ENCODE measurements at places on chromosomes 4 and X. TPM values are rescaled to one million over a fixed set of nuclear protein-coding genes. Genes with fewer than 3 reads are reported as not detected.

Gene UBQLN2
- 16.6 TPM for total RNA-seq

Gene CFAP47
- total RNA-seq: 0.13 TPM

Gene TMEM150C
- 3.8 TPM for total RNA-seq

DNA sequence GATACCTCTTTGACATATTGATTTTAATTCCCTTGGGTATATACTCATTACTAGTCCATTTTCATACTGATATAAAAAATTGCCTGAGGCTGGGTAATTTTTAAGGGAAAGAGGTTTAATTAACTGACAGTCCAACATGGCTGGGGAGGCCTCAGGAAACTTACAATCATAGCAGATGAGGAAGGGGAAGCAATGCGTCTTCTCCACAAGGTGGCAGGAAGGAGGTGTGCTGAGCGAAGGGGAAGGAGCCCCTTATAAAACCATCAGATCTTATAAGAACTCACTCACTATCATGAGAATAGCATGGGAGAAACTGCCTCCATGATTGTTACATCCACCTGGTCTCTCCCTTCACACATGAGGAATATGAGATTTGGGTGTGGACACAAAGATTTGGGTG is 42.4 kb downstream of the MSX1 start:
- no peak overlapping the region for H3K4me3 ChIP-seq
- no peaks in the 10 kb centered on the region for H3K4me1 ChIP-seq
- DNase-seq: peak; percentile 23
- H3K27ac ChIP-seq: no peak overlapping the region
- peaks cover 51% of the 10 kb centered on the region for H3K27me3 ChIP-seq

DNA sequence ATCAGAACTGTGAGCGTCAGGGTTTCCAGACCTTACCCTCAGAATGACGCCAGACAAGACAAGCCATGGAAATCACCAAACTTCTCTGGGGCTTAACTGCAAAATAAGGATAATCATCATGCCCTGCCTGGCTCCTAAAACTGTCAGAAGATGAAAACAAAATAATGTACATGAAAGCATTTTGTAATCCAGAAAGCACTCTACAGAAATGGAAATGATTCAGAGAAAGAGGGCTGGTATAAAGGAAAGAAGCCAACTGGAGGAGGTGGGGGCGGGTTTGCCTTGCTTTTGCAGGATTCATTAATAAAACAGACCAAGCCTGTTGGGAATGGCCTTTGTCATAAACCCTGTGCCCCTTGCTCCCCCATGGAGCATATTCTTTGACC is 47.3 kb downstream of the SEPSECS start:
- no peak for DNase-seq
- H3K27me3 ChIP-seq: no peaks in the 10 kb centered on the region
- no peaks in the 10 kb centered on the region for H3K4me1 ChIP-seq
- no peak overlapping the region for H3K4me3 ChIP-seq
- no peaks in the 10 kb centered on the region for H3K36me3 ChIP-seq
- no peak overlapping the region for H3K27ac ChIP-seq

DNA sequence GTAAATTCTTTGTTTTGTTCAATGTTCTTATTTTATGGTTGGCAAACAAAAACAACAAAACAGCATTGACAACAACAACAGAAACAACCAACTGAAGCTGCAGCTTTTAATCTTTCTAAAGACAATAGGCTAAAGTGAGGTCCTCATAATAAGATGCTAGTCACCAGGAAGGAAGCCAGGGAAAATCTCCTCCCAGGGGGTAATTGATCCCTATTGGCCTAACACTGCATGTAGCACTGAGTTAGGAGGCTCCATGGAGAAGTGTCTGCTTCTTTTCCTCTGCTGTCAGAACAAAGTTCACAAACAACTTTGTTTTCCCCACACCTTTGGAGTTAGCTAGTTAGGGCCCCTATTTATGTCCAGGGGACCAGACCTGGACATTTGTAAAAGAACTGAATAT is 4.7 kb upstream of the LRAT start:
- H3K36me3 ChIP-seq: no peaks in the 10 kb centered on the region
- peaks cover 47% of the 10 kb centered on the region for H3K4me1 ChIP-seq
- H3K27me3 ChIP-seq: peaks cover 54% of the 10 kb centered on the region
- no peak overlapping the region for H3K27ac ChIP-seq
- DNase-seq: peak; percentile 72

GRCh38 chr4:168164045-168164444 is 71.7 kb downstream of the ANXA10 start:
- H3K27ac ChIP-seq: no peak overlapping the region
- H3K36me3 ChIP-seq: no peaks in the 10 kb centered on the region
- H3K4me3 ChIP-seq: no peak overlapping the region
- no peaks in the 10 kb centered on the region for H3K4me1 ChIP-seq
- H3K27me3 ChIP-seq: no peaks in the 10 kb centered on the region
- no peak for DNase-seq

GRCh38 chrX:154436374-154436982 is 476 bp upstream of the GDI1 start:
- no peaks in the 10 kb centered on the region for H3K36me3 ChIP-seq
- H3K27ac ChIP-seq: peak overlapping the region; percentile 98
- peak; percentile 80 for DNase-seq
- no peaks in the 10 kb centered on the region for H3K27me3 ChIP-seq
- peak overlapping the region; percentile 71 for H3K4me3 ChIP-seq

DNA sequence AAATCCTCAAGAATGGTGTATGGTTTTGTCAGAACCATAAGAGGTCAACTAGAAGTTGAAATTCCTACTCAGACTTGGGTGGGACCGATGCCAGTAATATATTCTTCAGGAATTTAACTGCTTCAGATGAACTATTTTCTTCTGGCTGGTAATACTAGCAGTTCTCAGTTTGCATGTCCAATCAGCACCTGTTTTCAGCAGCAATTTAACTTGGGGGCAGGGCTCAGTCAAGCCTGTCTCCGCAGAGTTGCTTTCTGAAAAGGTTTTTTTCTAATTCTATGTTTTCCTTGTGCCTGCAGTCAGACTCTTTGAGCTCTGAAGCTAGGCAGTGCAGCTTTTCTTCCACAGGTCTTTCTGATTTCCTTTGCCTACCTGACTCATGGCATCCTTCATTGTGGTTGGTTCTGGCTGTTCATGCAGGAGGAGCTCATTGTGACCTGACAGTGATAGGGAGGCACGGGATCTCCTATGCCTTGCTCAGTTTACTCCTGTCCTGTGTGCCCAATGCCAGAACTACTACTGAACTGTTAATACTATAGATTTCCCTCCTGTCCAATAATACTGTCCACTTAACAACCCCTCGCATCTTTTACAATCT is 17.3 kb upstream of the FMR1 start:
- H3K27ac ChIP-seq: no peak overlapping the region
- no peak overlapping the region for H3K4me3 ChIP-seq
- H3K36me3 ChIP-seq: no peaks in the 10 kb centered on the region
- H3K4me1 ChIP-seq: no peaks in the 10 kb centered on the region

Data from neural progenitor cell (in vitro differentiated cells).